Tongue (tissue), 3 donors: ENCODE measurements at places on chromosomes 3 and 15.

- DNase-seq = no peak
Observed at GRCh38 chr3:51245867-51246266, 139.2 kb upstream of the MANF start.

DNA sequence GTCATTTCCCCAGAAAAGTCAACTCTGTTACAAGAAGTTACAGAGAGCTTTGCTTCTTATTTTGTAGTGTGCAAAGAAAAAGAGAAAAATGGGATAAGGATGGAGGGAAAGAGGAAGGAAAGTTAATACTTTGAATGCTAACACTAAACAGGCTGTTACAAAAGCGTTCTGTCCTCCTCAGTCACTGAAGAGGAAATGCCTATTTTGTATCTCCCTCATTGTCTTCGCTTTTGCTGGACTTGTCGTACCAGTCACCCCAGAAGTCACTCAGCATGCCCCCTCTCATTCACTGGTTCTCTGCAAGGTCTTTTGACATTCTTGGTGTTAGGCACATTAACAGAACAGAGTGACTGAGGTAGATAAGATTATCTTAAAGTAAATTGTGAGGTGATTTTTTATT is 129.6 kb downstream of the ALCAM start:
- DNase-seq = no peak

- DNase-seq = no peak
Observed at GRCh38 chr3:134282659-134283047, 32.0 kb upstream of the RYK start.

DNA sequence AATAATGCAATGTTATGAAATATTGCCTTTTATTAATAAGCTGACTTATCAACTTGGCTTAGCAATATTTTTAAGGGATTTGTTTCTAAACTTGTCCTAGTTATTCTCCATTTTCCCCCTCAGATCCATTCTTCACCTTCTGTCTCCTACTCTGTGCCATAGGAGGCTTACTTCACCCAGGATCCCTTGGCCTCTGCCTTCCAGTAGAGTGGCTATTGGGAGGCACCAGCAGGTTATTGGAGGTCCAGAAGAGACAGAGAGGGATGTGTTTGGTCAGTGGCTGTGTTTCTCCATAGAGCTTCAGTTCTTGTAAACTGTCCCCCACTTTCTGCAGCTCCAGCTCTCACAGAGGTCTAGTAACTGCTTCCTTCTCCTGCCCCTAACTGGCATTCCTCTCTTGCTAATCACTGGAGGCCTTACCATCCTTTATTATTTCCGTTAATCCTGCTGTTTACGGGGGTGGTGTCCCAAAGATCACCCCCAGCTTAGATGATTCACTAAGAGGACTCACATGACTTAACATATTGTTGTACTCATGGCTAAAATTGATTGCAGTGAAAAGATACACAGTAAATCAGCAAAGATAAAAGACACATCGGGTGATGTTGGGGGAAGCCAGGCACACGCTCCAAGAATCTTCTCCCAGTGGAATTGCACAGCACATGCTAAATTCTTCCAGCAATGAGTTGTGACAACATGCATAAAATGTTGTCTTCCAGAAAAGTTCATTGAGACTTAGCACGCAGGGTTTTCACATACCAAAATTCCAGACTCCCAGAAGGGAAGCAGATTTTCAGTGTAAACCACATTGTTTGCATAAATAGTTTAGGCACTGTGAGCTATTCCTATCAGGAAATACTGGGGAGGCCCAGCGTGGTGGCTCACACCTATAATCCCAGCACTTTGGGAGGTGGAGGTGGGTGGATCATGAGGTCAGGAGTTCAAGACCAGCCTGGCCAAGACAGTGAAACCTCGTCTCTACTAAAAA is 67.5 kb downstream of the RPL22L1 start:
- peak; percentile 21 for DNase-seq

DNA sequence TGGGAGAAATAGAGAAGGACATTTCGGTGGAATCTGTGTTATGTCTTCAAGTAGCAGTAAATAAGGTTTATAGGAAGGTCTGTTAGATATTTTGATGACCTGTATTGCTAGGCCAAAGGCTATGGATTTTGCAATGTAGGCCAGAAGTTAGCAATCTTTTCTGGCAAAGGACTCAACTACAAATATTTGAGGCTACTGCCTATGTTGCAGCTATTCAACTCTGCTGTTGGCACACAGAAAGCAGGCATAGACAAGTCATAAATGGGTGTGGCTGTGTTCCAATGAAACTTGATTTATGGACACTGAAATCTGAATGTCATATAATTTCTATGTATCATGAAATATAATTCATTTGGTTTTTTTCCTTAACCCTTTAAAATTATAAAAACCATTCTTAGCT is 438.7 kb upstream of the C2CD4B start:
- no peak for DNase-seq

- DNase-seq = peak; percentile 93
Observed at GRCh38 chr3:54427941-54428871, 305.9 kb downstream of the CACNA2D3 start.

GRCh38 chr15:52804526-52805081 is 14.5 kb upstream of the ONECUT1 start:
- no peak for DNase-seq

DNA sequence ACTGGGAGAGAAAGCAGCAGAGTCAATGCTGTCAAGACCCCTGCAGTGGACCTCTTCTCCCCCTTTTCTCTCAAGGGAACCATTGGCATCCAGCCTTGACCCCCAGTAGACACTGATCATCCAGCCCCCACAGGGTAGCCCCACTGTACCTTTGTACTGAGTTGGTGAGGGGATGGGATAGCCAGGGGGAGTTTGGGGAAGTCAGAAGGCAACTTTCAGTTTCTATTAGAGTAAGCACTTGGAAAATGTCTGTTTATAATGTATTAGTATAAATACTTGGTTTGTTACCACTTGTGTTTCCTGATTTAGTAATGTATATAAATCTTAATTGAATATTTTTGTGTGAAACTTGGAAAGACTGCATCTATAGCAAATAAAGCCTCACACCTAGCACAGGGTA is 25.0 kb downstream of the DAG1 start:
- DNase-seq = no peak

- no peak for DNase-seq
Observed at GRCh38 chr15:53917109-53917508, 61.1 kb upstream of the UNC13C start.

DNA sequence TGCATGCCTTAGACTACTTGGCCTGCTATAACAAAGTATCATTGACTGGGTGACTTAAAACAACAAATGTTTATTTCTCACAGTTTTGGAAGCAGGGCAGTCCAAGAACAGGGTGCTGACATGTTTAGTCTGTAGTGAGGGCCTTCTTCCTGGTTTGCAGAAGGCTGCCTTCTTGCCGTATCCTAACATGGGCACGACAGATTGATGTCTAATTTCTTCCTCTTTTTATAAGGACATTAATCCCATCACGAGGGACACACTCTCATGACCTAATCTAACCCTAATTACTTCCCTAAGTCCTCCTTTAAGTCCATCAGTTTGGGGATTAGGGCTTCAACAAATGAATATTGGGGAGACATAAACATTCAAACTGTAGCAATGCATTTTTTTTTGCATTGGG is 10.9 kb upstream of the GOLGA8B start:
- no peak for DNase-seq

DNA sequence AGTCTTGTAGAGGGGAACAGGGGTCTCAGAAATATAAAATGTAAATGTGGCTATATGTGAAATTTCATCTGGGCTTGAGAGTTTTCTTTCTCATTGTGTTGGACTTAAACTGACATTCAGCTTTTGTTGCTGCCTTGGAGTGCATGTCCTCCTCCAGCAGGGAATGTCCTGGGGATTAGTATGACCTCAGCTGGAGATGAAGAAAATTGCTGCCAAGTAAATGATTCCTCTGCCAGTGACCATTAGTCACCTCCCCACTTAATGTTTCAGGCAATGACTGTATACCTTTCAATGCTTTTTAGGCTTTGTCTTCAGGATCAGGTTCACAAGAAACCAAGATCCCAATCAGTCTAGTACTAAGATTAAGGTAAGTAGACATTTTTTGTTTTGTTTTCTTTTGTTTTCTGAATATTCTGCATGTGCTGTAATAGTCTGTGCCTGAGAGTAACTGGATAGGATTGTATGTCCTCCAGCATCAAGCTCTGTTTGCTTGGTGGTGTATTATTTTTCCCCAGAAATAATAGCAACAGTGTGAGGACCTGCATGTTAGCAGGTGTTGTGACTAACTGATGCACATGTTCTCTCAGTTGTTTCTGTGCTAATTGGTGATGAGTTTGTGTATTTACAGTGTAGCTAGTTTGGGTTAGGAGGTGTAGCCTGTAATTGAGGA is 18.1 kb upstream of the SLC22A13 start:
- DNase-seq = peak; percentile 44

DNA sequence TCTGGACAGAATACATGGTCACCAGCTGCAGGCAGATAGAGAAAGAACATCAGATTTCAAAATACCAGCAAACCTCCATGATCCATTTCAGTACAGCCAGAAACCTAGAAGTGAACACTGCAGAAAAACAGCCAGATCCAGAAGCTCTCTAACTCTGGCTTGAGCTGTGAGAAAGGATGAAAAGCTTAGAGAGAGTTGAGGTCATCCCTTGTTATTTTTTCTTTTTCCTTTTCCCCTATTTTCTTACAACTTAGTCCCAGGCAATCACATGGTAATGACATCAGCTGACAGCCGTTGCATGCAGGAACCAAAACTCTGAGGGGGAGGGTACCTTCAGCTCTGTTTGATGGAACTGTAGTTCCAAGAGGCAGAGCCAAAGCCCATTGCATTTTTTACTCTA is 113.2 kb downstream of the TCF12 start:
- peak; percentile 80 for DNase-seq

DNA sequence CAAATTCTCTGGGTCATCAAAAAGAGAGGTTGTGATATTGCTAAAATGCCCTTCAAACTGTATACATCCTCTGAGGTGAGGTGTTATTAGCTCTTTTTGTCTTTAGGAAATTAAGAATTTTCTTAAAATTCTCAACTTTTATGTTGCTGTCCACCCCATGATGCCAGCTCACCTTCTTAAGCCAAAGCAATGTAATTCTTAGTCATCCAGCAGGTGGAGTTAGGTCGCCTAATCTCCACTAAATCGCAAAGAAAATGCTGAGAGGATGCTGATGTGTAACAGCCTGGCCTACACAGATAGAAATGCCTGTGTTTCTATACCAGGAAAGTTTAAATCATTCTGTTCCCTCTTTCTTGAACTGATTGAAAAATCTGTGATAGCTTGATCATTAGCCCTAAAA is 770.2 kb upstream of the ALCAM start:
- peak; percentile 65 for DNase-seq

DNA sequence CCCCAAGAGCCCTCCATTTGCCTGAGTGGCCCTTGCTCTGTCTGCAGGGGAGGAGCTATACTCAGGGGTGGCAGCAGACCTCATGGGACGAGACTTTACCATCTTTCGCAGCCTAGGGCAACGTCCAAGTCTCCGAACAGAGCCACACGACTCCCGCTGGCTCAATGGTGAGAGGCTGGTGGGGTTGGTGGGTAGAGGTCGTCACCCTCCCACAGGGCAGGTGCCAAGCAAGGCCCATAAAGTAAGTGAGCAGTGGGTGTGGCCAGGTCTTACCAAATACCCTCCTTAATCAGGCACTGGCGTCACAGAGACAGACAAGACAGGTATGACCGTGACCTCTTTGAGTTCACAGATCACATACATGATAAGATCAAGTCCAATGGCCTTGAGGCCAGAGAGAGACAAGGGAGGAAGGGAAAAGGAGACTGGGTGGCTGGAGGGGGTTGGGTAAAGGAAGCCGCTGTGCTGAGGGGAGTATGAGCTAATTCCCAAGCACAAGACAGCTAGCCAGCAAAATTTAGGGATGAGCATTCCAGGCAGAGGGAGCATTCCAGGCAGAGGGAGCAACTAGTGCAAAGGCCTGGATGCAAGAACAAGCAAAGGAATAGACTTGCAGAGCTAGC is 2.5 kb downstream of the SEMA3B start:
- DNase-seq = no peak

DNA sequence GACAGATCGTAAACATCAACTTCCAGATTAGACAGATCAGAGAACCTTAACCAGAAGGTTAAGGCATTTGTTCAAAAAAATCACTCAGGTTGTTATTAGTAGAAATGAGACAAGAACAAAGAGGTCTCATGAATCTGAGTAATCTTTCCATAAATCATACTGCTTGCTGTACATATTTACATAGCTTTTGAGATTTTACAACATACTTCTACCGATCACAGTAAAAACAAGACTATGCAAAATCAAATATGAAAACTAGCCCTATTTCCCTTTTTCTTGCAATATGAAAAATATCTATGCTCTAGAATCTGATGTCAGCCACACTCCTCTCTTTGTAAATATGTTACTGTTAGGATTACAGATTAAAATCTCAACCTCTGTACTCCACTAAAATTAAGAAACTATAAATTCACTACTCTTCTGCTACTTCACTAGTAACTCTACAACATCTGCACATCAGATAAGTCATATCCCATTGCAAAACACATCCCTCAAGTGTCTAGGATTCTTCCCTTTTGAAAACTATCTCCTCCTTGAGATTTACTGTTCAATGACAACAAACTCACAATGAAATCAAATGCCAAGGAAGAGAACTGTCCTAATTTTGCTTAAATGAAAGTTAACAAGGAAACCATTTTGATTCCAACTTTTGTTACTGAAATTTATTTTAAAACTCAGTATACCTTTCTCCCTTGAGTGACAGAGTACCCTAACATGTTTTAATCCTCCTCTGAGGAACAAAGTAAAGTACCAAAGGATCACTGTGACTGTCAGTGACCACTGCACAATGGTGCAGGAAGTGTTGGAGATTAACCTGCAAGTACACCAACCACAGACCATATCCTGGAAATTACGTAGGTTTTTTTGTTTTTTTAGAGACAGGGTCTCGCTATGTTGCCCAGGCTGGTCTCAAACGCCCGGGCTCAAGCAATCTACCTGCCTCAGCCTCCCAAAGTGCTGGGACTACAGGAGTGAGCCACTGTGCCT is 12.8 kb downstream of the DCUN1D1 start:
- DNase-seq = no peak

- DNase-seq = peak; percentile 41
Observed at GRCh38 chr15:62828364-62828763, 214.2 kb upstream of the TPM1 start.

DNA sequence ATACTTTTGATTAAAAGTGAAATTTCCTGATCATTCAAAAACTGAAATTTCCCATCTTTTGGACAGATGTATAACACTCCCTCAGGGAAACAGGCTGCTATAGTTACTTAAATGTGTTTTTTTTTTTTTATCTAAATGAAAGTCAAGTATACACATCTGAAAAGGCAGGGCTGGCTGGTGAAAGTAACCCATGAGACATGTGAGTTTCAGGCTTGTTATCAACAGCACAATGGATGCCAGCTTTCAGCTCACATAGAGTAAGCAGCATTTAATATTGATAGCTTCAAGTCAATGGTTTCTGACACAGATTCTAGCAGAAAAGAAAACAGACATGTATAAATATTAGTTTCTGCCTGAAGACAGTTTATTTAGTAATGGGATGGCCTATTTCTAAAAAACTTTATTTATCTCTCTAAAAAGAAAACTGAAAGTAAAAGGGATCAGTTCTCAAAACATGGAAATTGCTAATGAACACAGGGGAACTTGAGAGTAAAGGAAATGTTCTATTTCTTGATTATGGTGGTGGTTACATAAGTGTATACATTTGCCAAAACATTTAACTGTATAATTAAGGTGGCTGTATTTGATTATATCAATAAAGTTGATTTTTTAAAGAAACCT is 89.7 kb upstream of the CMC1 start:
- DNase-seq = peak; percentile 6

- peak; percentile 52 for DNase-seq
Observed at GRCh38 chr3:196142202-196142956, 60.5 kb upstream of the TFRC start.
